ENCODE measurements at places on chromosomes 7 and 10. TPM values are rescaled to one million over a fixed set of nuclear protein-coding genes. Genes with fewer than 3 reads are reported as not detected.

DNA sequence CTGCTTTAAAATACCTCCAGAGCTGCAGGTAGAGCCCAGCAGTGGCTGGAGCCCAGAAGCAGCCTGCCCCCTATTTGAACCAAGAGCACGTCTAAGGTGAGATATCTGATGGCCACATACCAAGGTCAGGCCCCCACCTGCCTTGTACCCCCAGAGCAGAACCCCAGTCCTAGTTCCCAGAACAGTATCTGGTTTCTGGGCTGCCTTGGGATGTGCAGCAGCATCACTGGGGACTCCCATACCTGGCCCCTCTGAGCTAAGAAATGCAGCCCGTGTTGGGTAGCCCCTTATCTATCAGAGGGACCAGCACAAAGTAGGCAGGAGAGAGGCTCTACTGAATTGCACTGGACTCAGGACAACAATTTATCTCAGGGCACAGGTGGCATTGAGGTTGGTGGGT lies 8.9 kb downstream of the SFTPD start:
- DNase-seq: no peak

GRCh38 chr7:116683786-116684185 lies 11.8 kb downstream of the MET start:
- no peak for DNase-seq

The TUBB8 gene
- total RNA-seq: not detected

The RADIL gene
- 1.4 TPM for total RNA-seq

DNA sequence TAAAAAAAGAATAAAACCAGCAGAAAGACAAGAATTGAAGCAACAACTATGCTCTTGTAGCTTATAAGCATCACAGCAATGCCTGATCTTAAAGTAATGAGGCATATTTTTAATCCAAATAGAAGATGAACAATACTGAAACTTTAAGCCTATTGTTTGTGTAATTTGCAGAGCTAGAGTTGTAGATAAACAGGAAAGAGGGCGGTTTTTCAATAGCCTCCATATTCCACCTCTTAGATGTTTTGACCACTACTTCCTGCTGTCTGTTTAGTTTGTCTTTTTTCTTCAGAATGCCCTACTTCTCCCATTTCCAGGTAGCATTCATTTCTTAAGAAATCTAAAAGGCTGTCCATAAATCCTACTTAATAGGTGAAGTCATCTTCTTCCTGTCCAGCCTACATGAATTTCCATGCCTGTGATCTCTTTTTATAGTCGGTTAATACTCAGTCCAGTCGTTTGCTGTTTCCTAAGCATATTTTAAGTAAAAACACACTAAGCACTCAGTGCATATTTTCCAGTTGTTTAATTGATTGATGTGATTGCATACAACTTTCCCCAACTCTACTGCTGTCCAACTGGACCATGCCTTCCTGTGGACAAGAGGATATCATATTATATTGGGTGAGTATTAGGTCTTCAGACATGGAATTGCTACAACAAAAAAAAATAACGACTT lies 308.1 kb downstream of the TFEC start:
- no peak for DNase-seq

GRCh38 chr7:87517891-87518290 lies 42.4 kb upstream of the ABCB4 start:
- DNase-seq: no peak

The PHYHIPL gene
- 0.45 TPM for total RNA-seq

The CLDN4 gene
- total RNA-seq: 1,246 TPM

The GIMAP2 gene
- total RNA-seq: 6.8 TPM

- DNase-seq: no peak
These were observed 12.3 kb downstream of the ZYX start for GRCh38 chr7:143393267-143394041.

DNA sequence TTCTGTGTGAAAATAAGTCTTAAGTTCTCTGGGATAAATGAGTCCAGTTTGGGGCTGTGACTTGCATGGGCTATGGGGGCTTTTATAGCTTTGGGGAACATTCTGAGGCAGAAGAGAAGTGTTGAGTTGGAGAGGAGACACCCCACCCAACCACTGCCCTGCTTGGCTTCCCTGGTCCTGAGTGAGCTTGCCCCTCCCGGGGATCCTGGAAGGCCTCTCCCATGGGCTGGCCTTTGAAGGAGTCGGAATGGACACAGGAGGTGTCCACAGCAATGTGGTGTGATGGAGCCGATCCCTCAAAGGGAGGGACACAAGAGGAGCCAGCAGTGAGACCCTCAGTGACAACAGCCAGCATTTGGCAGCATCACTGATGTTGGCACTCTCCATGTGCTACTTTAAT lies 89.8 kb downstream of the GLRX3 start:
- DNase-seq: no peak

DNA sequence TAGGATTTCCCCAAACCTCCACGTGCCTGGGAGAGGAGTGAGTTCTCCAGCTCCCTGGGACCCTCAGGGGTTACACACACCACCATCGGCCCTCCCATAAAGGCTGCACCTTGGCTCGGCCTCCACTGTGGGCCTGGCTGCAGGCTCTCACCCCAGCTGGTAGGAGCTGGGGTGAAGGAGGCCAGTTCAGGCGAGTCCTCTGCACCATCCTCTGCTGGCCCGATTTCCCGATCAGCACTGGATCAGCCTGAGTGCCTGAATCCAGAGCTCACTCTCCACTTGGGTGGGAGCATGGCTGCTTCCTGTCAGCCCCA lies 115.1 kb upstream of the RET start:
- DNase-seq: no peak

The ANKRD7 gene
- total RNA-seq: not detected

The ALKBH4 gene
- total RNA-seq: 9.5 TPM

The ASNS gene
- 17.8 TPM for total RNA-seq

The SLC39A12 gene
- 0.08 TPM for total RNA-seq
